ENCODE measurements at places on chromosomes 7 and 10.

DNA sequence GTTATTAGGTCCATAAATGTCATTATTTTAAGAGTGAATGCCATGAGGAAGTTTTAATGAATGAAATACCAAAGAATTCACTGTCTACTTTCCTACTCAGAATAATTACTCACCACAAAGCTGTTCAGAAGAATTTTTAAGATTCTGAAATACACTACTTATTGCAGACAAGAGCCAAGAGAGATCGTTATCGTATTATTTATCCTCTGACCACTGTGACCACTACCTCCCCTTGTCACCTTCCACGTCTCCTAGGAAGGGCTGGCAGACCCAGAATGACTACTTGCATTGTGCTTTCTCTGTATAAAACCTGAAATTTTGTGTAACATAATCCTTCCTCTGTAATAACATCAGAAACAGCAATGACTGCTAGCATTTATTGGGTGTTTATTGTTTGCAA, 81.9 kb downstream of the ABCB5 start:
- no peak for DNase-seq

DNA sequence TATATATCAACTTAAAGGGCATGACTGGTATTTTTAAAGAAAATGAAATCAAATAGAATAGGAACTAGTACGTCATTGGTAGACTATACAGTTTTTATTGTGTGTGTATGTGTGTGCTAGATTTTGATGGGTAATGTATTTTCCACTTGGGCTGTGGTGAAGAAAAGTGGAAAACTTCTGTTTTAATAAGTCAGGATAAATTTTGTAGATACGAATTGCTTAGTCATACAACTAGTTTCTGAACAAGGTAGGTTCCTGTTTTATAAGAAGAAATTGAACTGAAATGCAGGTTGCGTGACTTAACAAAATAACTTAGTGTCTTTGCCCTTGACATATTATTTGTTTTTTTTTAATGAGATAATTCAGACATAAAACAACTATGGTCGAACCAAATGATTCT, 24.3 kb downstream of the UBN2 start:
- DNase-seq = no peak

GRCh38 chr10:104735036-104735756, 94.1 kb downstream of the SORCS3 start:
- DNase-seq = no peak

GRCh38 chr7:36653663-36654355, 70.5 kb downstream of the AOAH start:
- DNase-seq = no peak

All from RCC 7860 (cell line).